Astrocyte (in vitro differentiated cells and primary cell): ENCODE measurements at places on chromosomes 1 and 21. TPM values are rescaled to one million over a fixed set of nuclear protein-coding genes. Genes with fewer than 3 reads are reported as not detected.

Gene KMO
- 0.07 and 0.50 TPM in 2 replicates for total RNA-seq

Gene MCOLN2
- 1.4 and 1.6 TPM in 2 replicates for total RNA-seq

Gene MIXL1
- total RNA-seq: 0.16 TPM in 1 of 2 replicates, not detected in the other

Gene ASTN1
- total RNA-seq: 0.41 and 0.50 TPM in 2 replicates

Gene CFAP107
- not detected in 2 replicates for total RNA-seq
